Right kidney (tissue), 9 donors: ENCODE measurements at places on chromosomes 11 and 22.

GRCh38 chr11:36212564-36213392, 76.4 kb downstream of the COMMD9 start:
- no peak for DNase-seq

GRCh38 chr22:33451866-33452469, 393.8 kb upstream of the SYN3 start:
- DNase-seq: no peak

DNA sequence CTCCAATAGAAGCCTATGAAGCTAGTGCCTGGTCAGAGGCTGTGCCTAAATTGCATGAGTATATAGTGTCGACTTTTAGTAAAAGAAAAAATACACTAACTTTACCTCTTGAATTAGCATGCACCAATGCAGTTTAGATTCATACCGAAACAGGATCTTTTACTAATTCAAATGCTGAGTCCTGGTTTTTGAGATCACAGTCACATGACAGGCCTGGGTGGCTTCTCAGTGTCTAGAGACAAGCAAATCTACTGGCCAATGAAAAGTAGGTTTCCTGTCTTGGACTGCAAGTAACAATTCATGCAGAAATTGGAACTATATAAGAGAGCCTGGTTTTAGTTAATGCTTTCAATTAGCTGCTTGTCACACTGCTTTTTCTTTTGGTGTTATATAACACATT, 7.2 kb downstream of the ARHGEF12 start:
- DNase-seq: no peak

DNA sequence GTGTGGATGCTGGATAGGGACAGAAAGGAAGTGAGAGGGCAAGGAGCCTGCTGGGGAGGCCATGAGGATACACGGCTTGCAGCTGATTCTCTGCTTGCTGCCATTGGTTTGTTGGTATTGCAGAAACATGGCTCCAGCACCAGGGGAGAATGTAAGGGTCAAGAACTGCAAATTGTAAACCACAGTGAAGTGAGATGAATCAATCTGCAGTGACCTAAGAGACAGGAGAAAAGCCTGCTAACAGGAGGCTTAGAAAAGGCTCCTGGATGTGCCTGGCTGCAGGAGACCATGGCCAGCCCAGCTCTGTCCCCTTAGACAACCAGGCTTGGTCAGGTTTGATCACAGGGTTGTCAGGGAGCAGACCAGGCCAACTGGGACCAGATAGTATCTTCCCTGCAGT, 233.7 kb upstream of the CADM1 start:
- no peak for DNase-seq

DNA sequence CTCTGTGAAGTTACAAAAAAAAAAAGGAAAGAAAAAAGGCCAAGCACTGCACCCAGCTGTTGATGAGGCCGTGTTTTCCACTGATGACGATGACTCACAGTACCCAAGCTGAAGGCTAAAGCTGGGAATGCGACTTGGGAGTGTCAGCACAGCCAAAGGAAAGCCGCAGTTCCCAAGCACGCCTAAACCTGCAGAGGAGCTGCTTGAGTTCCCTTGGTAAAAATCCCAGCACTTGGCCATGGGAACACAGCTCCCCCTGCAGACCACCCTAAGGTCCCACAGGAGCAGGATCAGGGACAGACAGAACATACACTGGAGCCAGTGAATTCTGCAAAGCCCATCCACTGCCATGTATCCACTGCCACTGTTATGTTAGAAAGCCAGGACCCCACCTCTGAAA, 39.9 kb downstream of the SERGEF start:
- DNase-seq: no peak

DNA sequence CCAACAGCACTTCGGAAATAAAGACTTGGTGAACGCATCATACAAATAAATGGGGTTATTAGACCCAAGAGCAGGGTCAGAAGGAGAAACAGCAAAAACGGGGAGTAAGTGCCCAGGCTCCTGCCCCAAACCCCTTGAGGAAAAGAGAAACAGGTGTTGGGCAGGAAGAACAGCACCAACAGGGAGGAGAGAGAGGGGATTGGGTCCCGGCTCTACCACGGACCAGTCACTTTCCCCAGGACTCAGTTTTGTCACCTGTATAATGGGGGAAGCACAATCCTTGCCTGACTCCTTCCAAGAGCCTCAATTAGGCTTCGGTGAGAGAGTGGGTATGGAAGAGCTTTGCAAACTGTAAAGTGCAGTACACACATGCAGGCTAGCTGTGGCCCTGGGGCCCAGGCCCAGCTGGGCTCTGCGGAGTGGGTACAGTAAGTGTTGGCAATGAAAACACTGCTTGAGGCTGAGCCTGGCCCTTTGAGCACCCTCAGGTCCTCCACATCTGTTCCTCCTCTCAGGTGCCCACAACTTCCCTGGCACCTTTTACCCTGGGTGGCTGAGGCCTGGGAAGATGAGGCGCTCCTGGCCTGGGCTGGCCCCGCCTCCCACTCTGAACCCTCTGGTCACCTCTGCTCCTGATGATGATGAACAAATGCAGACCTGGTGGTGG, 8.9 kb downstream of the SLC29A2 start:
- DNase-seq: no peak

DNA sequence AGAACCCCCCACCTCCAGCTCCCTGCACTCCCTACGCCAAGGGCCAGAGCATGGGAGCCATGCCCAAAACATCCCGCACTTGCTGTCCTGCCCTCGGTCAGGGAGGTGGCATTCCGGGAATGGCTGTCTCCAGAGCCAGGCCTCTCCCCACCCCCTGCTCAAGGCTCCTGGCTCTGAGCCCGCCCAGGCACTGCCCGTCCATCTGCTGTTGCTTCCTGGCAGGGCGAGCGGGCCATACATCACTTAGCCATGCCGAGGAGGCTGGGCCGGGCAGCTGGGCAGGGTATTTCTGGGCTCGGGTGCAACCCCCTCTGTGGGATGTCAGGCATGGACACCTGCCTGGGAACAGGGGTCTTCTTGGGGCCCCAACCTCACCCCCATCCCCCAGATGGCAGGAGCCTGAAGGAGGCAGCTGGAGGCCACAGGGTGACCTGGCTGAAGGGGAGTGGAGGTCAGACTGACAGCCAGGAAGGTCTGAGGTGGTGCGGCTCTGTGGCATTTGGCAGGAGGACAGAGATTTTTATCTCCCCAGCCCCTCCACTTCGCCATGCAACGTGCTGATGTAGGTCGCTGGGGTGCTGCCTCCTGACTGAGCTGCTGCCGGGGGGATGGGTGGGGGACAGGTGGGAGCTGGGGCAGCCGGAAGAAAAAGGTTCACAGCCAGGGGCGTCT, 8.7 kb upstream of the CABP7 start:
- no peak for DNase-seq

DNA sequence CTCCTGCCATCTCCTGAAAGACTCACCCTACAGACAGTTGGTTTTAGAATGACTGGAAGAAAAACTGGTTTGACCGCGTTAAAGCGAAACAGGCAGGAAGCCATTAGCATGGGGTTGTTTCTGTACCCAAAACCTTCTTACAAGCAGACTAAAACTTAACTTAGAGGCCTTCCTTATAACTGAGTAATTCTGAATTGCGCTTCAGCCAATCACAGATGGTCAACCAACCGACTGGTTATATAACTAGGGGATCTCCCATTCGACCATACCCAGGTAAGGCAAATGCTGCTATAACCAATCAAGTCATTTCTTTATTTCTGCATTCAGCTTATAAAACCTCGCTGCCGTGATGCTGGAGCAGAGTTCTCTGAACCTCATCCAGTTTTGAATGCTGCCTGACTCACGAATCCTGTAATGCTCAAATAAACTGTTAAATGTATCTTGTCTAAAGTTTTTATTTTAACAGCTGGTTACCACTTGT, 87.8 kb upstream of the DRD2 start:
- DNase-seq: no peak

- DNase-seq: no peak
These were observed 342.5 kb downstream of the NTM start for GRCh38 chr11:131712897-131713296.

GRCh38 chr22:28441720-28442263, 237.8 kb downstream of the TTC28 start:
- DNase-seq: peak; percentile 84

DNA sequence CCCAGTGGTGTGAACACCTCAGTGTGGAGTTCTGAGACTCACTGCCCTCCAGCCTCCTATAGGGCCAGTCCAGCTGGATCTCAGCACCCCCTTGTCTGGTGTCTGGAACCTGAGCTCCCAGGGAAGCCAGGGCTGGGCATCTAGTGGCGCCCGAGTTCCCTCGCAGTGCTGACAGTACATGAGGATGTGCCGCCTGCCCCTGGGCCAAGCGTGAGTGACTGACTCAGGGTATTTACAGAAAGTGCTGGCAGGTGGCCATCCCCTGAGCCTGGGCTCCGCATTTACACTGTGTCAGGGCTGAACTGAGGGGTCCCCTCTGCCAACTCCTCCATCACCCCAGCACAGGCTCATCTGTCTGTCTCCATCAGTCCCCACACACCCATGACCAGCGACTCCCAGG, 185.3 kb downstream of the BRD1 start:
- DNase-seq: no peak

DNA sequence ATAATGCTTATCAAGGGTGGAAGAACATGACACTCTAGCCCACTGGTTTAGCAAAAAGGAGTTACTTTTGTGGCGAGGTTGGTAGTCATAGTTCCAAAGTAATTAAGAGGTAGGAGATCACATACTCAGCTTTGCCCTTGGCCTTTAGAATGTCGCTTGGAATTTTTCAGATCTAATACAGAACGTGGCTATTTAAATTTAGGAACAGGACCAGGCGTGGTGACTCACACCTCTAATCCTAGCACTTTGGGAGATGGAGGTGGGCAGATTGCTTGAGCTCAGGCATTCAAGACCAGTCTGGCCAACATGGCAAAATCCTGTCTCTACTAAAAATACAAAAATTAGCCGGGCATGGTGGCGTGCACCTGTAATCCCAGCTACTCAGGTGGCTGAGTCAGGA, 26.1 kb upstream of the ZNRF3 start:
- DNase-seq: no peak

- no peak for DNase-seq
These were observed 190.7 kb downstream of the ST3GAL4 start for GRCh38 chr11:126546191-126546590.

DNA sequence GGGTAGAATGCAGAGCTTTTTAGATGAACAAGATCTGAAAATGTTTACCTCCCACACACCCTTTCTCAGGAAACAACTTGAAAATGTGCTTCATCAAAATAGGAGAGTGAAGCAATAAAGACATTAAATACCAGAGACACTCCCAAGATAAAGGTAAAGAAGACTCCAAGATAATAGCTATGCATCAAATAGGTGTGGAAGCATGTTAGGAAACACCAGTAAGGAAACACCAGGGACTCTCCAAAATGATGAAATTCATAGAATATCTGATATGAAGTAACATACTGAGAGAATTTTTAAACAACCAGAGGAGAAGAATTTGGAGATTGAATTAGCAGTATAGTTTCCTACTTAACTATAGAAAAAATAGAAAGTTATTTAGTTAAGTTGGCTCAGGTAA, 57.0 kb downstream of the OR10A6 start:
- no peak for DNase-seq

GRCh38 chr22:24466716-24467328, 28.3 kb upstream of the UPB1 start:
- DNase-seq: peak; percentile 43

- no peak for DNase-seq
These were observed 6.9 kb downstream of the OR8B12 start for GRCh38 chr11:124536520-124536919.

GRCh38 chr11:69977951-69978350, 100.2 kb upstream of the ANO1 start:
- DNase-seq: no peak

- no peak for DNase-seq
These were observed 28.7 kb downstream of the DDIAS start for GRCh38 chr11:82930229-82930628.

GRCh38 chr22:29581799-29582198, 886 bp upstream of the NIPSNAP1 start:
- DNase-seq: no peak

DNA sequence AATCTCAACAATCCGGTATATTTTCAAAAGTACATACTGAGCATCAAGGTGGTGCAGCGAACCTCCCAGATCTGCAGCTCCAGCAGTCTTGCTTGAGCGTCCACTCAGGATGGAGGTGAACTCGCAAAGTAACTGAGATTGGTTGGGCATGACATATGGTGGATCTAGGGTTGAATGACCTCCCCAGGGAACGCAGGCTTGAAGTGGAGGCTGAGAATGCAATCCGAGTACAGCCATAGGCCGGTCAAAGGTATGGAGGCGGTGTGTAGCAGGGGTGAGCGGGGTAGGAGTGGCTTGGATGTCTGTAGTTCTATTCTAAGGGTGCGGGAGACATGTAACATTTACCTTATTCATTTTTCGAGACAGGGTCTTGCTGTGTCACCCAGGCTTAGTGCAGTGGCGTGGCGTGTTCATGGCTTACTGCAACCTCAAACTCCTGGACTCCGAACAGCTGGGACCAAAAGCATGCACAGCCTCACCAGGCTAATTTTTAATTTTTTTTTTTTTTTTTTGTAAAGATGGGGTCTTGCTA, 631 bp upstream of the C22orf39 start:
- no peak for DNase-seq

DNA sequence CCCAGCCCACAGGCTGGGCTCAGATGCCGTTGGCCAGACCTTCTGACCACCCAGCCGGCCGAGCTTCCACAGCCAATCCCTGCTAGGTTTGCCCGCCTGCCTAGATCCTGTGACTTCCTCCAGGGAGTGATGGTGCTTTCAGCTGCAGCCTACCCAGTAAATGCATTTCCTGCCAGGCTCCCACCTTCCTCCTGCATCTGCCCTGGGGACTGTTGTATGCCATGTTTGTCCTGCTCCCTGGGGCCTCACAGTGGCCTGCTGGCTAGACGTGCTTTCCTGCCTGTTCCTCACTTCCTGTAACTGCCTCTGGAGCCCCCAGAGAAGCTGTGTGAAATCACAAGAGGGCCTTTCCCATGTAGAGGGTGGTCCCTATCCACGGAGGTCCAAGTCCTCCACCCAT, 86.2 kb downstream of the GALNT18 start:
- DNase-seq: no peak

GRCh38 chr11:118628432-118628831, 21.0 kb downstream of the PHLDB1 start:
- DNase-seq: no peak

DNA sequence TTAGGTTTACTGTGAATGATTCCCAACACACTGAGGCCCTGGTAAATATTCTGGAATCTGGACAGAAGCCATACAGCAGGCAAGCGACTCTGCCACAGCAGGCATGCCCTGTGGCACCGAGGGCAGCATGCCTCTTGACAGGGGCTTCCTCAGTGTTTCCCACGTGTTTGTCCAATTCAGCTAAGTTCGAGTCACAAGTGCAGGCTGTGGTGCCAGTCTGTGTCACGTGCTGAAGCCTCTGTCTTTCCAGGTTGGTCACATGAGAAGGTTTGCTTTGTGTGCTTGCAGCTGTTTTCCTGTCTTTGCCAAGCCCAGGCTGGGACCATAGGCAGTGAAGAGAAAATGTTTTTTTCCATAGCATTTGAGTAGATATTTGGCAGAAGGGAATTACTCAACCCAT, 2.4 kb upstream of the PPFIBP2 start:
- DNase-seq: no peak

- no peak for DNase-seq
These were observed 20.2 kb upstream of the PATL1 start for GRCh38 chr11:59689015-59689414.

DNA sequence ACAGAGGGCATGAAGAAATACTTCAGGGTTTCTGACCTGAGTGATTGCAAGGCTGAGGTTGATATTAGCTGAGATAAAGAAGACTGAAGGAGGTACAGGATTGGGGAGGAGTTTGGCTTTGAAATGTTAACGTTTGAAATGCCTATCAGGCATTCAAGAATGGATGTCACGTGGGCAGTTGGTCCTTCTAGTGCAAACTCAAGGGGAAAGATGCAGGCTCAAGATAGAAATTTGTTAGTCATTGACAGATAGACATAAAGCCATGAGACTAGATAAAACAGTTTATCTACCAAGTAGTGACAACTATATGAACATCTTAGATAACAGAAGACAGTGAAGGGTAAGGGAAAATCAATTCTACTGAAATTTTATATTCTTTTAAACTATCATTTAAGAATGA, 23.1 kb downstream of the TTC17 start:
- DNase-seq: no peak
